Activated naive CD8-positive, alpha-beta T cell treated with anti-CD3 and anti-CD28 coated beads, Interleukin-2, amount 10 ng/mL, durations not matched to agents 7 days and 5 days (primary cell): ENCODE measurements at places on chromosomes 13 and 19. TPM values are rescaled to one million over a fixed set of nuclear protein-coding genes. Genes with fewer than 3 reads are reported as not detected.
A peak's percentile ranks its signal among the peaks of the same experiment; 100 is the strongest.

GRCh38 chr19:1512671-1513498 is at the start of gene ADAMTSL5:
TSS of gene ADAMTSL5 (minus strand) at chr19:1513019. CDS start at chr19:1510943, 2,076 bp downstream.
- no peaks in the 10 kb centered on the region for H3K36me3 ChIP-seq
- H3K27ac ChIP-seq, result no peak within 1 kb of the TSS
- peak within 1 kb of the TSS; percentile 64 for H3K4me3 ChIP-seq
- peak; percentile 81 for DNase-seq

DNA sequence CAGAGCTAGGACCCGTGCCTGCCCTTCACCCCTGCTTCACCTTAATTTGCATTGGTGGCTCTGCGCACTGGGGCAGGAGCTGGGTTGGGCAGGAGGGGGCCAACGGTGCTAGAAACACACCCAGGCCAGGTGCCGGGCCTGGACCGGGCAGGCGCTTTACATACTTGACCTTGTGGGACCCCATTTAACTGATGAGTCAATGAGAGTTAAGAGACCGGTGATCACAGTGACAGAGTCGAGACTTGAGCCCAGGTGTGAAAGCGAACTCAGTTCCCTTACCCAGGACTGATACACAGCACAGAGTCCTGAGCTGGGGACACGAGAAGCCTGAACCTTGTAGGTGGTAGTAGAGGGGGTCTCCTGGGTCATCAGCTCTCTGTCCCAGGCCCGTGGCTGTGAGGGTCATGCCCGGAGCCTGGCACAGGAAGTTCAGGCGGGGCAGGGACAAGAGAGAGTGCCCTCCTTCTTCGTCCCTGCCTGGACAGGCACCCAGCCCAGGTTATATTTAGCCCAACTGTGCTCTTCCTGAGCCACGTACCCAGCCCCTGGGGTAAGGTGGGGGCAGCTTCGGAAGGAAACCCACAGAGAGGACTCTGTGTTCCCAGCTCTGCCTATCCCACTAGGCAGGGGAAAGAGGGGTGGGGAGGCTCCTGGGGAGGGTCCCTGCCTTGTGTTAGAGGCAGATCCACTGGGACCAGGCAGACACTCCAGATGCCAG is 1.9 kb downstream of the PRX start:
- H3K4me1 ChIP-seq, result peaks cover 14% of the 10 kb centered on the region
- no peaks in the 10 kb centered on the region for H3K36me3 ChIP-seq
- H3K27me3 ChIP-seq, result no peaks in the 10 kb centered on the region
- no peak overlapping the region for H3K27ac ChIP-seq

- peaks cover 22% of the 10 kb centered on the region for H3K27me3 ChIP-seq
- no peaks in the 10 kb centered on the region for H3K4me1 ChIP-seq
- H3K4me3 ChIP-seq, result no peak overlapping the region
- no peaks in the 10 kb centered on the region for H3K36me3 ChIP-seq
- no peak overlapping the region for H3K27ac ChIP-seq
Observed at GRCh38 chr19:32558607-32559228, 22.3 kb upstream of the PDCD5 start.

GRCh38 chr13:102869948-102870676 is 24.3 kb downstream of the ERCC5 start:
- H3K4me3 ChIP-seq, result no peak overlapping the region
- peaks cover 26% of the 10 kb centered on the region for H3K36me3 ChIP-seq
- peak overlapping the region; percentile 18 for H3K27ac ChIP-seq

DNA sequence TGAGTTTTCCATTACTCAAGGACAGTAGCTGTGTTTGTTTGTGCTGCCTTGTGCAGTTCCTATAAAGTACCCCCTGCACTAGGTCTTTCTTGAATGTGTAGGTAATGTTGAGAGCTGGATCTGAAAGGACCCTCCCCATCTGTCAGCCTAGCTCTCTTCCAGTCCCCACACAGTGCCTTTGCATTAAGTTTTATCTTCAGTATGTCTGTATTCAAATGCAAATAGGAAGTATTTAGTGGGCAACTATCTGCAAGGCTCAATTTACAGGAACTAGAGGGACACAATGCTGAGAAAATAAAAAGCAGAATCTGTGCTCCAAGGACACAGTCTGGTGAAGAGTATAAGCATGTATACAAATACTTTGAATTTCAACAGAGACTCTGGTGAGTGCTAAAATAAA is 558.5 kb downstream of the RFC3 start:
- H3K4me3 ChIP-seq, result no peak overlapping the region
- no peaks in the 10 kb centered on the region for H3K27me3 ChIP-seq
- H3K27ac ChIP-seq, result no peak overlapping the region
- no peak for DNase-seq
- H3K4me1 ChIP-seq, result no peaks in the 10 kb centered on the region

DNA sequence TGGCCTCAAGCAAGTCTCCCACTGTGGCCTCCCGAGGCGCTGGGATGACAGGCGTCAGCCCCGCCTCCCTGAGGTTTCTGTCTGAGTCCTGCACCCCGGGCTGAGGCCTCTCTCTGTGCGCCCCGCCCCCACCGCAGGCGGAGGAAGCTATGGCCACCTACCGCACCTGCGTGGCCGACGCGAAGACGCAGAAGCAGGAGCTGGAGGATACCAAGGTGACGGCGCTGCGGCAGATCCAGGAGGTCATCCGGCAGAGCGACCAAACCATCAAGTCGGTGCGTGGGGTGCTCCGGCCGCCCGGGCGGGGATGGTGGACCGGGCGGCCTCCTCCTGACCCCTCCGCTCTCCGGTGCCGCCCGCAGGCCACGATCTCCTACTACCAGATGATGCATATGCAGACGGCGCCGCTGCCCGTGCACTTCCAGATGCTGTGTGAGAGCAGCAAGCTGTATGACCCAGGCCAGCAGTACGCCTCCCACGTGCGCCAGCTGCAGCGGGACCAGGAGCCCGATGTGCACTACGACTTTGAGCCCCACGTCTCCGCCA is 12.7 kb downstream of the ARHGAP45 start:
- no peaks in the 10 kb centered on the region for H3K27me3 ChIP-seq
- H3K4me1 ChIP-seq, result peaks cover 23% of the 10 kb centered on the region
- peak; percentile 87 for DNase-seq
- peak overlapping the region; percentile 87 for H3K4me3 ChIP-seq
- peaks cover 42% of the 10 kb centered on the region for H3K36me3 ChIP-seq
- H3K27ac ChIP-seq, result peak overlapping the region; percentile 87

DNA sequence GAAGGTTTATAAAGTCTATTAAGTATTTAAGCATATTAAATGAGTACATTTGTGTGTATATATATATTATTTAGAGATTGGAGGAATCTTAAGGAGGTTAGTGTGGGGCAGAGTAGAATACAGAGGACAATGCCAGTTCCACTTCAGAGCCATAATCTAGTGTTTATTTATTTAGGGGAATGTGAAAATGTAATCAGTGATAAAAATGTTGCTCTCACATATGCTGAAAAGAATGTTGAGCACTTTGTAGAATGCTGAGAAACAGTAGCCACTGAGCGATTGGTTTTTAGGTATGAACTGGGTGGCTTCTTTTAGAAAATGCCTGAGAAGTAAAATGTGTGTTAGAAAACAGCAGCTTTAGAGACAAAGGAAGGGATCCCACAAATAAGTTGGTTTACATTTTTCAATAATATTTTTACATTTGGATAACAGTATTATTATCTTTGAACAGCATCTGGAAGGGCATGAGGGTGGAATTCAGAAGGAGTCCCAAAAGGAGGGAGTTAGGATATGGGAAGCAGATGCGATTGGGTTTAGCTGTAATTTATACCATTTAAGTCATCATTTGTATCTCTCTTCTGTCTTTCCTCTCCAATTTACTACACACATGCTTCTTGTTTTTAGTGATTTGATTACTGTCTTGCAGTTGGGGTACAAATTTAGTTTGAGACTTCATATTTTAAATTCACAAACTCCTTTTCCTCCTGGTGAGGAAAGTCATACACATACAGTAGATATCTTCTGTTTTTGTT is 68.6 kb downstream of the NDFIP2 start:
- H3K4me1 ChIP-seq, result peaks cover 2% of the 10 kb centered on the region
- no peak overlapping the region for H3K4me3 ChIP-seq
- no peak overlapping the region for H3K27ac ChIP-seq

GRCh38 chr19:36043952-36044351 is 10.1 kb downstream of the THAP8 start:
- no peak overlapping the region for H3K4me3 ChIP-seq
- H3K4me1 ChIP-seq, result peaks cover 6% of the 10 kb centered on the region
- no peak overlapping the region for H3K27ac ChIP-seq
- DNase-seq, result no peak

- no peaks in the 10 kb centered on the region for H3K27me3 ChIP-seq
- H3K36me3 ChIP-seq, result no peaks in the 10 kb centered on the region
- no peak for DNase-seq
- H3K4me1 ChIP-seq, result no peaks in the 10 kb centered on the region
Observed at GRCh38 chr13:104006625-104007075, 940.4 kb upstream of the SLC10A2 start.

GRCh38 chr19:18897094-18898029 is 1.4 kb upstream of the CERS1 start:
- H3K36me3 ChIP-seq, result peaks cover 6% of the 10 kb centered on the region
- peaks cover 6% of the 10 kb centered on the region for H3K4me1 ChIP-seq
- H3K4me3 ChIP-seq, result peak overlapping the region; percentile 7
- H3K27ac ChIP-seq, result no peak overlapping the region

GRCh38 chr13:71149498-71150363 is 717.3 kb downstream of the DACH1 start:
- no peaks in the 10 kb centered on the region for H3K27me3 ChIP-seq
- no peaks in the 10 kb centered on the region for H3K36me3 ChIP-seq
- no peak overlapping the region for H3K27ac ChIP-seq
- no peak overlapping the region for H3K4me3 ChIP-seq
- no peaks in the 10 kb centered on the region for H3K4me1 ChIP-seq

DNA sequence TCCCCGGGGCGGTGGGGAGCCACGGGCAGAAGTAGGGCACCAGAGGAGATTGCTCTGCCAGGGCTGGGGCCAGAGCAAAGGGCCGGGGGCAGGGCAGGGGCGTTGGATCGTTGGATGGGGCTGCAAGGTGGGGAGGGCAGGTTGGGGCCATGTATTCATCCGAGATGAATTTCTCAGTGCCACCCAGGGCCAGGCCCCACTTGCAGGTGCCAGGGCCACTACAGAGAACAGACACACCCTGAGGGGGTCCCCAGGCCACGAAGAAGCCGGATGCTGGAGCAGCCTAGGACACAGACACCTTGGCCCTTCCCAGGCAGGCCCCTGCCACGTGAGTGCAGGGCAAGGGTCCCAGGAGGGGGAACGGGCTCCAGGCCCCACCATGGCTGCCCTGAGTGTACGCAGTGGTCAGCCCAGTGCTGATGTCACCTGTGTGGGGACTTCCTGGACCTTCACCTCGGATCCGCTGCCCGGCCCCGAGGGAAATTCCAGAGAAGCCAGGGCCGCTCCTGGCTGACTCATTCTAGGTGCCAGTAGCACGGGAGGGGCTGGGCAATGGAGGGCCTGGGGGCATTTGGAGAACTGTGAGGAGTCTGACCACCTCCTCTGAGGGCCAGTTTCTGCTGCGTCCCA is 9.6 kb upstream of the SBNO2 start:
- H3K27me3 ChIP-seq, result peaks cover 1% of the 10 kb centered on the region
- no peak overlapping the region for H3K27ac ChIP-seq
- DNase-seq, result no peak
- no peaks in the 10 kb centered on the region for H3K36me3 ChIP-seq

DNA sequence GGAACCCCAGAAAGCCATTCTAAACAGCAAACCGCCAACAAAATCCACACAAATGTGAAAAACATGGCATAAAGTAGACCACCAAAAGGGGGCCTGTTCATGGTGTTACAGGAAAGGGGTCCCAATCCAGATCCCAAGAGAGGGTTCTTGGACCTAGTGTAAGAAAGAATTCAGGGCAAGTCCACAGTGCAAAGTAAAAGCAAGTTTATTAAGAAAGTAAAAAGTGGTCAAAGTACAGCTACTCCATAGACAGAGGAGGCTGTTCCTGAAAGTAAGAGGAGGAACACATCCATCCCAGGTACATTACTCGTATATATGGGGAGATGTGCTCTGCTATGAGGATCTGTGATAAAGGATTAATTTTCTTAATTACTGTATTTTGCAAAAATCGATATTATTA is 67.8 kb upstream of the SLC15A1 start:
- H3K4me3 ChIP-seq, result no peak overlapping the region
- no peak overlapping the region for H3K27ac ChIP-seq
- no peak for DNase-seq

DNA sequence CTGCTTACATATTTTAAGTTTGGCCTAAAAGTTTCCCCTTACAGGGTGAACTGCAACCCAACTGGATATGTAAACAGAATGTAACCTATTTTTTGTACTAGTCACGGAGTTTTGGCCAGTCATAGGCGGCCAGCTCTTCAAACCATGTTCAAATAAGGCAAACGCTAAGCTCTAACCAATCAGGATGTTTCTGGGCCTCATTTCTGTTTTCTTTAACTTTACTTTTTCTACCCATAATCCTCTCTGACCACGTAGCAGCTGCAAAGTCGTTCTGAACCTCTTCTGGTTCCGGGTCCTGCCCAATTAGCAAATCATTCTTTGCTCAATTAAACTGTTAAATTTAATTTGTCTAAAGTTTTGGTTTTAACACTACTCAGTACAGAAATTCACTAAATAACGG is 8.2 kb upstream of the ZMYM2 start:
- H3K27me3 ChIP-seq, result peaks cover 3% of the 10 kb centered on the region
- no peak for DNase-seq
- H3K4me3 ChIP-seq, result no peak overlapping the region
- H3K4me1 ChIP-seq, result no peaks in the 10 kb centered on the region
- H3K36me3 ChIP-seq, result no peaks in the 10 kb centered on the region

GRCh38 chr19:18157465-18158063 is 4.6 kb downstream of the PIK3R2 start:
- H3K27me3 ChIP-seq, result no peaks in the 10 kb centered on the region
- no peak for DNase-seq
- peaks cover 2% of the 10 kb centered on the region for H3K36me3 ChIP-seq
- peaks cover 19% of the 10 kb centered on the region for H3K4me1 ChIP-seq
- no peak overlapping the region for H3K4me3 ChIP-seq
- H3K27ac ChIP-seq, result no peak overlapping the region

DNA sequence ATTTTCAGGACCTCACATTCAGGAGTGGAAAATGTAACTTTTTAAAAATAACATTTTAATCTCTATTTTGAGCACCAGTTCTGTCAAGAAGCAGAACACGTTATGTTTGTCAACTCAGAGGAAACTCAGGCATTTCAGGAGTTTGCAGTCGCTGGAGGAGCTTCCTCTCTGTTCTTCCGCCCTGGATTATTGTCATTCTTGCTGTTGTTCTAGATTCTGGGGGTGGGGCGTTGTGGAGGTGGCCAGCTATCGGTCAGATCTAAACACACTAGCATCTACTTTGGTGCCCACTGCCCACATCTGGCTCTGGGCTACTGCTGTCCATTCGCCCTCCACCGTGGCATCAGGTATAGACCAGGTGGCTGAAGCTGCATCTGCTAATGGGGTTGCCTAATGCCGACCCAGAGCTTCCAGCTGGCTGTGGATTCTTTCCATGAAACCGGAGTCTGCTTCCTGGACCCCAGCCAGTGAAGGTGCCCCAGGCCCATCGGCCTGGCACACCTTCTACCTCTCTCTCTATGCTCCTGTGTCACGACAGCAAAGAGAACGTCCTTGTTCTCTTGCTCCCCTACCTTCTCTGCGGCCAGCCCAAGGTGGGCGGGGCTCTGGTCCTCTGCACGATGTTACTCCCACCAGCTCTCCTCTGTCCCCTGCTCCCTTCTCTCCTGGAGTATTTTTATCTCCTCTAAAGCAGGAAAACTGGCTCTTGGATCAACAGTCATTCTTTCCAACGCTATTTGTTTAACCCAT is 36.7 kb upstream of the DGKH start:
- H3K27me3 ChIP-seq, result peaks cover 12% of the 10 kb centered on the region
- H3K27ac ChIP-seq, result no peak overlapping the region
- H3K4me3 ChIP-seq, result no peak overlapping the region
- no peak for DNase-seq

The FFAR2 gene
- not detected for total RNA-seq

The MISP gene
- total RNA-seq, result not detected

The F2RL3 gene
- total RNA-seq, result 0.17 TPM

The ZNF541 gene
- 1.2 TPM for total RNA-seq

The SMIM44 gene
- total RNA-seq, result not detected

The ILF3 gene
- total RNA-seq, result 354 TPM

The CFD gene
- total RNA-seq, result 4.4 TPM

The YJEFN3 gene
- 11.9 TPM for total RNA-seq

The IGFL2 gene
- not detected for total RNA-seq

The DOCK9 gene
- 102 TPM for total RNA-seq
